ENCODE measurements at places on chromosomes 1 and 21. TPM values are rescaled to one million over a fixed set of nuclear protein-coding genes. Genes with fewer than 3 reads are reported as not detected.

The GCSAML gene
- total RNA-seq, result 0.13 TPM

The C4BPA gene
- total RNA-seq, result not detected

The SYCP1 gene
- total RNA-seq, result not detected

The NKAIN1 gene
- 0.26 TPM for total RNA-seq

The HNRNPU gene
- total RNA-seq, result 270 TPM

The RNU1-4 gene
- under 0.01 TPM for total RNA-seq

The HES3 gene
- not detected for total RNA-seq

The ASAP3 gene
- total RNA-seq, result 29.4 TPM

The TPR gene
- 97.8 TPM for total RNA-seq

The DLGAP3 gene
- 0.07 TPM for total RNA-seq

The OR2L8 gene
- total RNA-seq, result not detected

The CYP4Z1 gene
- total RNA-seq, result not detected

The GJB3 gene
- not detected for total RNA-seq

The SPRR1B gene
- not detected for total RNA-seq

The KCNE2 gene
- total RNA-seq, result not detected

The BMP8B gene
- not detected for total RNA-seq

The CAMK1G gene
- total RNA-seq, result 0.23 TPM

The C1orf141 gene
- total RNA-seq, result not detected

The MYCL gene
- total RNA-seq, result 0.33 TPM

The MROH7 gene
- total RNA-seq, result 0.73 TPM

The NOS1AP gene
- not detected for total RNA-seq

The MATN1 gene
- not detected for total RNA-seq

The SLC1A7 gene
- 0.52 TPM for total RNA-seq

The LCE1E gene
- not detected for total RNA-seq

The NBPF8 gene
- total RNA-seq, result 22.8 TPM

The IL10RB gene
- total RNA-seq, result 46.7 TPM

The PSRC1 gene
- total RNA-seq, result 1.8 TPM

The C1QC gene
- not detected for total RNA-seq

The ACTA1 gene
- total RNA-seq, result not detected

The DISP3 gene
- not detected for total RNA-seq

The CELA2A gene
- total RNA-seq, result not detected

The RHOU gene
- total RNA-seq, result 0.91 TPM

The RGS13 gene
- total RNA-seq, result not detected

The PAQR6 gene
- total RNA-seq, result 0.56 TPM

The KCNA2 gene
- total RNA-seq, result not detected

All from smooth muscle cell of the pulmonary artery (primary cell).